ENCODE measurements at places on chromosomes 2 and 18.

DNA sequence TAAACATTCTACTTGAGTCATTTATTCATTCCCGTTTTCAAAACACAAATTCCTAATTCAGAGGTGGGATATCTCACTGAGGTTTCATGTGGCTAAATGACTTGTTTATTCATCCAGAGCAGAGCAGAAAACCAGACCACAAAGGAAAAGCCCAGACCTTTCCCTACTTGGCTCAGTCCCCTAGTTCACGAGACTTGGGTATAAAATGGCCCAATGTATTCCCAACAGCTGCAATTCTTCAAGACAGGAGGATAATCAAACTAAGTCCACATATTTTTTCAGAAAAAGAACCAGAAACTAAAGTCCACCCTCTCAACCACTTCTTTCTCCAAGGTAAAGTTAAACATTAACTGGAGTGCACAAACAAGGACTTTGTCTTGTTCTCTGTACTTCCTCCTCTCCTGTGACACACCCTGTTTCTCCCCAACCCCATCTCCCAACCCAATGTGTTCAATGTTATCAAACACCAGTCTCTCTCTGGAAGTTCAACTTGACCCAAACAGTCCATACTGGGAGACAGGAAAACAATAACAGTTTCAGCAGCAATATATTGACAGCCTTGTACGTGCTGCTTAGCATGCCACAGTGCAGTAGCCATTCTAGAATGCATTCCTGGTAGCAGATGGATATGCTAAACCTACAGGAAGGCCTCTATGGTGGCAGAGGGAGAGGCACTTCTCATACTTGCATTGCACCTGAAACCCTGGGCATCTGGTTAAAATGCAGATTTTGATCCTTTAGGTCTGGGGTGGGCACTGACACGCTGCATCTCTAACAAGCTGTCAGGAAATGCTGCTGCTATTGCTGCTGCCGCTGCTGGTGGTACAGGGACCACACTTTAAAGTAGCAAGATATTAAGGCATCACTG, 110.7 kb downstream of the INO80D start:
- peak; percentile 5 for DNase-seq

- DNase-seq, result no peak
Measured at GRCh38 chr2:57598551-57598950, 448.1 kb upstream of the VRK2 start.

- DNase-seq, result peak; percentile 64
Measured at GRCh38 chr2:232611559-232612218, 21.7 kb upstream of the EFHD1 start.

DNA sequence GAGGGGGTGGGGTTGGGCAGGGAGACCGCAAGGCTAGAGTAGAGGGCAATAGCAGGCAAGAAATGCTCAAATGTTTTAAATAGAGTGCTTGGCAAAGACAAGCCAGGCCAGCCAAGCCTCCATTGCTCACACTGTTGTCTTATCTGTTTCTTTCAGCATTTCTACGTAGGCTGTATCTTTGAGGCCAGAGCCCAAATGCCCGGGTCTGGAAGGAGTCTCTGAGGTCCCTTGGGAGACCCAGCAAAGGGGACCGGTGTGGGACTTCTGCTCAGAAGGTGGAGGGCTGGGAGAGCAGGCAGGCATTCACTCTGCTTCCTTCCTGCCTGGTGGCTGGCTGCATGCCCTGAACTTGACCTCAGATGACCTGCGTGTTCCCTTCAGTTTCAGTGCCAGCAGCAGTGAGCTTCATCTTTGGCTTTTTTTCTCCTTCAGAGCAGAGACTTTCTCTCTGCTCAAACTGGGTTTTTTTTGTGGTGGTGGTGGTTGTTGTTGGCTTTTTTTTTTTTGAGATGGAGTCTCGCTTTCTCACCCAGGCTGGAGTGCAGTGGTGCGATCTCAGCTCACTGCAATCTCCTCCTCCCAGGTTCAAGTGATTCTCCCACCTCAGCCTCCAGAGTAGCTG, 13.7 kb upstream of the TET3 start:
- DNase-seq, result no peak

- no peak for DNase-seq
Measured at GRCh38 chr2:238731961-238732360, 115.9 kb upstream of the TWIST2 start.

GRCh38 chr2:33077844-33078243, 131.1 kb downstream of the LTBP1 start:
- DNase-seq, result no peak

GRCh38 chr2:212831671-212832199, 293.1 kb upstream of the ERBB4 start:
- no peak for DNase-seq

DNA sequence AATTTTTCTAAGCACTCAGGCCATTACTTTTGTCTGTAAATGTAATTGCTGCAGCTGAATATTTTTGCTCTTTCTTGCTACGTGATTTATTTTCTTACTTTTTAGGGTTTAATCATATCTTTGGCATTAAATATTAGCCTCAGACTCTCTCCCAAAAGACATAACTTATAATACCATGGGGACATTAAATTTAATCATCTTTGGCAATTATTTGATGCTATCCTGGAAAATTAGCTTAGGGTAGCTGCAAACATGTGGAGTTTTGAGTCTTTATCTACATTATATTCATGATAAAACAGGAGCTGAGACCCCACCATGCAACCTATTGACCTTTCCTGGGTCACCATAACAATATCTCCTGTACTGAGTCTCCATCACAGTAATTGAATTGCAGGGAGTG, 59.1 kb upstream of the EDAR start:
- DNase-seq, result no peak

- DNase-seq, result no peak
Measured at GRCh38 chr2:147632198-147632597, 212.6 kb upstream of the ACVR2A start.

DNA sequence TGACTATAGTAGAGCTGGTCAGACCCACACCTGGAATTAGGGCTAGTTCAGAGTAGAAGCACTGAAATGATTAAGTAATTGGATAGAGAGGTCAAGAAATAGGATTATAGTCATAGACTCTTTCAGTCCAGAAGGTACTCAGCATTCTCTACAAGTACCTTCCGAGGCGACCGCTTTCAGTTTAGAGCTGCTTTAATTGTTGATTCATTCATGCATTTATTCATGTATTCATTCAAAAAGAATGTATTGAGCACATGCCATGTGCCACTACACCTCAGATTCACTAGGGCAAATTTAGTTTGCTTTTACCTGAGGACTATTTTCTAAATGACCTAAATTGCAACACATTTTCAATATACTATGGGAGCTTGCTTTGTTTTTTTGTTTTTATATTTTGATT, 48.7 kb downstream of the CRIM1 start:
- DNase-seq, result peak; percentile 49

GRCh38 chr18:49728542-49728941, 84.8 kb downstream of the ACAA2 start:
- peak; percentile 62 for DNase-seq

DNA sequence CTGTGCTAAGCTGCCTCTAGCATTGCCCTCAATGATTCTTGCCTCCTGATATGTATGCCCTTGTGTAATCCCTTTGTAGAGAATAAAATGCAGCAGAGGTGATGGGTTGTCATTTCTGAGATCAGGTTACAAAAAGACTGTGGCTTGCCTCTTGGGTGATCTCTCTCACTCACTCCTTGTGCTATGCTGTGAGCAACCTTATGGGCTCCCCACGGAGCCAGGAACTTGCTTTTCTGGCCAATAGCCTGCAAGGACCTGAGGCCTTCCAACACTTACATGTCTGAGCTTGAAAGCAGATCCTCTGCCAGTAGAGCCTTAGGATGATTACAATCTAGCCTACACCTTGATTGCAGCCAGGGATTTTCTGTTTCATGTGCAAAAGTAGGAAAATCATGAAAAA, 123.1 kb upstream of the XIRP2 start:
- DNase-seq, result peak; percentile 67

- DNase-seq, result no peak
Measured at GRCh38 chr2:47028846-47029560, 113.4 kb upstream of the MCFD2 start.

DNA sequence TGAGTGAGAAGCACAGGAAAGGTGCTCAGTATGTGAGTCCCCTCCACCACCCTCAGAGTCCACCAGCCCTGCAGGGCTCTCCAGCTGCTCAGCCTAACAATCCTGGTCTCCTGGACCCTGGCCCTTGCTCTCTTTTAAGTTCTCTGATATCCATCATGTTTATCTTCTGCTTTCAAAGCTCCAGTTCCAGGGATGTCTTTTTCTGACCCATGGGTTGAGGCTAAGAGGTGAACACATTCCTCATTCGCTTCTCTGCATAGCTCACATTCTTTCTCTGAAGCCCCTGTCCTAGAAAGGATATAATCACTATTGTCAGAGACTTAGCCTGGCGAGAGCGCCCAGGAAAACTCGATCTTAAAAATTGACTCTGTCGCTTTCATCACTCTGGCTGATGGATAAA, 86.4 kb downstream of the ARL4C start:
- no peak for DNase-seq

- DNase-seq, result peak; percentile 82
Measured at GRCh38 chr2:46229134-46230063, 67.8 kb upstream of the EPAS1 start.

- DNase-seq, result no peak
Measured at GRCh38 chr18:22284581-22285360, 115.4 kb downstream of the GATA6 start.

DNA sequence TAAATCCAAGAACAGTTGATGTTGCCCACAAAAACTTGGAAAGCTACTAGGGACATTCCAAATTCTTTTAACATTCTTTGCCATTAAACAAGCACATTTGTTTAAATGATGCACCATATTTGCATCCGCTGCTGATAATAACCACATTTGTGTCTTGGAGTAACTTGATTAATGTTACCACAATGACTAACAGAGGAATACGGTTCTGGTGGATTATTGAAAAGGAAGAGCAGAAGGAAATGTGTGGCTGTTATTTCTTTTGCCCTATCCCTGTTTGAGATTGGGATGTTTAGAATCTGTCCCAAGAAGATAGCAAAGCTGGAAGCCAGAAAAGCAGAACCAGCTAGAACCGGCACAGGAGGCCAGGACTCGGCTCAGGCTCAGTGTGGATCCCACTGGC, 39.2 kb upstream of the RASGRP3 start:
- DNase-seq, result peak; percentile 81

- DNase-seq, result no peak
Measured at GRCh38 chr2:61558160-61558559, 20.0 kb upstream of the XPO1 start.

- no peak for DNase-seq
Measured at GRCh38 chr18:56770097-56770496, 118.9 kb downstream of the WDR7 start.

GRCh38 chr2:70887550-70888246, 48.0 kb upstream of the ATP6V1B1 start:
- no peak for DNase-seq

GRCh38 chr18:21682371-21683051, 22.1 kb downstream of the ABHD3 start:
- DNase-seq, result peak; percentile 73

GRCh38 chr2:45687964-45688363, 36.5 kb downstream of the PRKCE start:
- no peak for DNase-seq

GRCh38 chr2:9594366-9595054, 36.3 kb downstream of the YWHAQ start:
- peak; percentile 87 for DNase-seq

GRCh38 chr2:74625658-74626425, 22.3 kb downstream of the M1AP start:
- DNase-seq, result no peak

DNA sequence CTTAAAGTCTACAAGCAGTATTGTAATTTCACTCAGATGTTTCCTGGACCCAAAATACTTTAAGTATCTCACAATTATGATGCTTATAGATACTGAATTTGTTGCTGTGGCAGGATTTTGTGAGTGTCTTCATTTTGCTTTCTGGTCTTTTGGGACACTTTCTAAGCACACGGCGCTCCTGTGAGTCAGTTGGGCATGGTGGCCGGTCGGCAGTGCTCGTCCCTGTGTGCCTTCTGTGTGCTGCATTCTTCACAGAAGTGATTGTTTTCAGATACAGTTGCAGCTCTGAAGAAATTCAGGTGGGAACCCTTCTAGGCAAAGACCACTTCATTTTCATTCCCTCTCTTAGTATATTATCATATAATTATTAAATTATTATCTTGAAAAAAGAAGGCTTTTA, 273.3 kb downstream of the ZNF407 start:
- no peak for DNase-seq

DNA sequence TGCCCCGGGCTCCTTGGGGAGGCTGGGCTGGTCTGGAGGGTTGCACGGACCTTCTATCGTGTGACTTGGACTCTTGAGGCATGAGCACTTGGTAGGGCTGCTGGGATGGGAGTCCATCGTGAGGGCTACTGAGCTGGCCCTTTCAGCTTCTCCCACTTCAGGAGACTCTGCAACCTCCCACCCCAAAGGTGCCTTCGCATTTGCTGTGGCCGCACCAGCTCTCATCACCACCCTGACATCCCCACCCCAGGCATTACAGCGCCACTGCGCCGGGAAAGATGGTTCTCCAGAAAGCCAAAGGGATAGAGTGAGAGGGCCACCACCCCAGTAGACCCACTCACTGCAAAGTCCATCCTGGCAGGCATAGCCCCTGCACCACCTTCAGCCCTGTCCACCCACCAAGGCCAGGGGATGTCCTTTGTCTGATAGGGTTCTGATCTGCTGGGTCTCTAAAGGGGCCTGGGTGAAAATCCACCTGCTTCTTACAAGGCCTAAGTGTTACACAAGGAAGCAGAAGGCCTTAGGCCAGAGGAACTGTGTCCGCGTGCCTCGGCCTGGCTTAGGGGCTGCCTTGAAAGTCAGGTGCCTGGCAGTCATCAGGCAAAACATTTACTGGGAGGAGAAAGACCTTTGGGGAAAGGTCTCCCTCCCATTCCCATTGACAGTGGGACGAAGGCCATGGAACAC, 5.1 kb downstream of the EHD3 start:
- DNase-seq, result no peak

- peak; percentile 47 for DNase-seq
Measured at GRCh38 chr2:149768320-149768799, 180.8 kb upstream of the MMADHC start.

- DNase-seq, result peak; percentile 69
Measured at GRCh38 chr2:37843556-37843955, 81.5 kb upstream of the RMDN2 start.

GRCh38 chr2:79789811-79790210, 277.0 kb downstream of the CTNNA2 start:
- DNase-seq, result no peak

- no peak for DNase-seq
Measured at GRCh38 chr2:220194630-220195584, 567.5 kb downstream of the SLC4A3 start.

DNA sequence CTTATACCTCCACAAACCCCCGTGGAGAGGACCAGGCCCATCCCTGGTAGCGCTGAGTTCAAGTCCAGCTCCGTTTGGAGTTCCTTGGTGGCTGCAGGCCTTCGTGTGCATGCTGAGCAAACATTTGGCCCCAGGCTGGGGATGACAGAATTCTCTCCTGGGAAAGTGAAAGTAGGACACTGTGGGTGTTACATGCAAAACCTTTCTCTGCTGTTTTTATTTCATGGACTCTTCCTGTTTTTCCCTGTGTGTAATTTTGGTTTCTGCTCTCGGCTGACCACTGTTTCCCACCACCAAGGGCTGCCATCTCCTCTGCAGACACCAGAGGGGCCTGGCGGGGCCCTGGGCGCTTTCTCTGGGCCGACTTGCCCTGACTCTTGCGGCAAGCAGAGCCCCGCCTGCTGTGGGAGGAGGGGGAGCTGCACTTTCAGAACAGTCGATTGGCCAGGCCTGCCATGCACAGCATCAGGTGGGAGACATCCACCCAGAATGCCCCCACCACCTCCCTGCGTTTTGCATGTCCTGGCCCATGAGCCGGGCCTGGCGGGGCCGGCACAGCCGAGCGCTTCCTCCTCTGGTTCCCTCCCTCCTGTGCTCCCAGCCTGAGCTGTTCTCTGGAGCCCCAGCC, 102.4 kb downstream of the CABLES1 start:
- DNase-seq, result peak; percentile 65

GRCh38 chr2:237744613-237745249, 53.8 kb upstream of the RBM44 start:
- peak; percentile 70 for DNase-seq
